ENCODE measurements at places on chromosomes 2 and 18.
A peak's percentile ranks its signal among the peaks of the same experiment; 100 is the strongest.

- no peak for ATAC-seq
These were observed 203.9 kb downstream of the C1D start for GRCh38 chr2:67858886-67859285.

DNA sequence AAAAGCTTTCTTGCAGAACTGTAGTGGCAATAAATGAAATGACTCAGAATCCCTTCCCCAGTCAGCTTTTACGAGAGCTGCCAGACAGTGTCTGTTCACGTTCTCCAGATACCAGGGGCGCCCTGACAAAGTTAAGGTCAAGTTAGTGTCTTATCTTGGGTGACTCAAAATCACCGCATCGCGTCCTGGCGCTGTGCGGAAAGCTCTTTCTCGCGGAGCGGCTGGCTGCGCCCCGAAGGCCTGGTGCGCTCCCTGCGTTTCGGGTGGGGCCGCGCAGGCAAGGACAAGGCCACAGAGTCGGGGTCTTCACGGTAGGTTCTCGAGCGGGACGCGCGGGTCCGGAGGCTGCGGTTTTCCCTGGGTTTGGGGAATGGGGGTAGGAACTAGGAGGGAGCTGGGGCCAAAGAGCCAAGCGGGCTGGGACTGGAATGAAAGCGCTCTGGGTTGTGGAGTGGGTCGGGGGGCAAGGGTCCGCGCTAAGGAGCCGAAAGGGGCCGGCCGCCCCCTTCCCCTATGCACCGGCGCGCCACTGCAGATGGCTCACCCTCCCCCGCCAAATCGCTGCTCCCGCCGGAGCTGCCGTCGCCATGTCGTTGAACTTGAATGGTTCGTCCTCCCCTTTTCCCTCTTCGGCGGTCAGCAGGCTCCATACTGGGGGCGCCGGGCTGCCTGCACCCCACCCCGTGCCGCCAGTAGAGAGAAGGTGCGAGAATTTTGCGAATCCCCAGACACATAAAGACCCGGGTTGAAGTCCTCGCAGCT lies 2.6 kb upstream of the HOXD11 start:
- no peak for ATAC-seq

GRCh38 chr2:85547089-85547858 lies 8.3 kb downstream of the MAT2A start:
- peak; percentile 7 for ATAC-seq

- no peak for ATAC-seq
These were observed 158.3 kb downstream of the GLI2 start for GRCh38 chr2:120893811-120894584.

GRCh38 chr2:219225350-219225749 lies 4.1 kb downstream of the ATG9A start:
- ATAC-seq = no peak

DNA sequence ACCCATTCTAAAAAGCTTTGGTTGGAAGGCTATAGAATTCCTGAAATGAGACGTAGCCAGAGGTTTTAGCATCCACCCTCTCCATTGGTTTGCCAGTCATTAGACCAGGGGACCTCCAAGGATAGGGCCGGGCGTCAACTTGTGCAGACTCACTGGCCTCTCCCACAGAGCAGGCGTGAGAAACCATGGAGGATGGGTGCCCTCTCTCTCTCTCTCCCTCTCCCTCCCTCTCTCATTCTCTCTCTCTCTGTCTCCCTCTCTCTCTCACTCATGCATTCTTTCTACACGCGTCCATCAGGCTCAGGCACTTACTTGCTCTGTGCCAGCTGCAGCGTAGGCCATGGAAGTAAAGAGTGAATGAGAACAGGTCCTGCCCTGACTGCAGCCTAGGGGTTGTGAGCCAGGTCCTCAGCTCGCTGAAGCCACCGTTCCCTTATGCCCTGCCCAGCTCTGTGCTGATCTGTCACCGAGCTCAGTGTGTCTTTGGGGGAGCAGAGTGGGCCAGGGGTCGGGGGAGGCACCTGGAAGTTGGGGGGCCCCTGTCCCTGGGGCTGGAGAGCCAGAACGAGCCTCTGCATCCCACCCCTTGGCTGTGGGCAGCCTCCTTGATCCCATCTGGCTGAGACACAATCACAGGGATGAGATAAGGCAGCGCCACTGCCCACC lies 304.4 kb upstream of the HS6ST1 start:
- ATAC-seq = no peak

DNA sequence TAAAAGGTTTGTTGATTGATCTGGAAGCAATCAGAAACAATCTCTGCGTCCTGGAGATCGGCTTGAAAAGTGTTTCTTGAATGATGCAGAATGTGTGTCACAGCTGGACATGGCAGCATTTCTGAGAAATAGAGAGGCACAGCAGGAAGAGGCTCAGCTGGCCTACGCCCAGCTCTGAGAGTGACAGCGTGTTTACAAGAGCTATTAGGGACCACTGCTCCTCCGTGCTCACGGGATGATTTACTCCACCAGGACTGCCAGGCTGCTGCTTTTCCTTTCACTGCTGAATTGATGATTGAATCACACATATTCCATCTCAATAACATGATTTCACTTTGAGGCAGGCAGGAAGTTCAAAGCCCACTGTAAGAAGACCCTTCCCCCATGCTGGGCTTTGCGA lies 62.8 kb downstream of the GALNT14 start:
- no peak for ATAC-seq

GRCh38 chr18:65869527-65869926 lies 118.7 kb downstream of the CDH7 start:
- no peak for ATAC-seq

DNA sequence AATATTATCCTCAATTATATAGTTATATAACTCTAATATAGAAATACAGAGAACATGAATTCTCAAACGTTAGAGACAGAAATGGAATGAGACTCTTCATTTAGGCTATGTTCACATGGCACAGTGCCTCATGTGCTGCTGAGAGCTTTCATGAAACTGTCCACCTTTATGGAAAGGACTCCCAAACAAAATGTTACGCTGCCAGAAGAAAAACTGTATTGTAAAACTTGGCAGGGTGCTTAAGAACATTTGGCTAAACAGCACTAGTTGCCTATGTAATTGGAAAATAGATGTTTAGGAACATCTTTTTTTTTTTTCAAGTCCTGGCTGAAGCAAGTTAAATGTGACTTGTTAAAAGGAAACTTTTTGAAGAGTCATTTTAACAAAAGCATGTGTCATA lies 396.0 kb downstream of the ERBB4 start:
- no peak for ATAC-seq

DNA sequence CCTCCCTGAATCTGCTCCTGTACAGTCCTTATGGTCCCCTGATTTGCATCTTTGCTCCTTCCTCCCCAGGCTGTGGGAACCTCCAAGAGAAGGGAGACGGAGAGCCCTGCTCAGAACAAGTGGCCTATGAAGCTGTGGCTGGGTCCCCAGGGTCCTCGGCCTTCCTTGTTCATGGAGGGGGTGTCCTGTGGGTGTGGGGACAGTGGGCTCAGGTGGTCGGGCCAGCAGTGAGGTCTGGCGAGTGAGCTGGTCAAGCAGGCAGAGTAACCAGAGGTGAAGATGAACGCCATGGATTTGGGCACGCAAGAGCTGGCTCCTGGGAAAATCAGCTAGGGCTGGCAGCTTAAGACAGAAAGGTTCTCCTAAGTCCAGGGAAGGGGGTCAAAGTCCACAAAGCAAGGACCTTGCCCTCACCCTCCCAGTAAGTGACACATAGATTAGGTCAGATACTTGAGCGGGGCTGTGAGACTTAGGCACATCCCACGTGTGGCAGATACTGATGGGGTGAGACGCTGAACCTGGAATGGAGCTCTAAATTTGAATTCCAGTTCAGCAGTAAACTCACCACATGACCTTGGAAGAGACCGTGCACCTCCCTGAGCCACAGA lies 24.8 kb downstream of the GNLY start:
- no peak for ATAC-seq

DNA sequence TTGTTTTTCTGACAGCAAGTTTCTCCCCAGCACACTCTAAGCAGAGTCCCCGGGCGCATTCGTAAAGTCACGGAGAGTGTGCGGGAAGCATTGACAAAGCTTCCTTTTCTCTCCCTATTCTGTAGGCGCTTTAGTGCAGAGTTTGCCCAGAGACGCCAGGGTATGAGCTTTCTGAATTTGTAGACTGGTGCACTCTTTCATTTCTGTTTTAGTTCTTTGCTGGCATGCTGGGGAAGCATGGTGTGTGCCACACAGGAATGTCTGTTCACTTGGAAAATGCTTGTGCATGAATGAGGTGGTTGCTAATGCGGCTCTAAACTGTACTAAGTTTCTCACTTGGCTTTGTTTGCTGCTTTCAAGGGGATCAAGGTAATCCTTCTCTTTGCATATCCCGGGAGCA lies 102.6 kb downstream of the RTN4 start:
- ATAC-seq = no peak

- no peak for ATAC-seq
These were observed 139.5 kb upstream of the RND3 start for GRCh38 chr2:150626934-150627411.

GRCh38 chr2:239200646-239201530 lies 199.9 kb downstream of the HDAC4 start:
- ATAC-seq = no peak

Measured in activated CD4-positive, CD25-positive, alpha-beta regulatory T cell treated with anti-CD3 and anti-CD28 coated beads, Interleukin-2, amount 50 U/mL, for 24 hours (primary cell).